Hepatocyte (in vitro differentiated cells): ENCODE measurements at places on chromosomes 1 and 21. TPM values are rescaled to one million over a fixed set of nuclear protein-coding genes. Genes with fewer than 3 reads are reported as not detected.

DNA sequence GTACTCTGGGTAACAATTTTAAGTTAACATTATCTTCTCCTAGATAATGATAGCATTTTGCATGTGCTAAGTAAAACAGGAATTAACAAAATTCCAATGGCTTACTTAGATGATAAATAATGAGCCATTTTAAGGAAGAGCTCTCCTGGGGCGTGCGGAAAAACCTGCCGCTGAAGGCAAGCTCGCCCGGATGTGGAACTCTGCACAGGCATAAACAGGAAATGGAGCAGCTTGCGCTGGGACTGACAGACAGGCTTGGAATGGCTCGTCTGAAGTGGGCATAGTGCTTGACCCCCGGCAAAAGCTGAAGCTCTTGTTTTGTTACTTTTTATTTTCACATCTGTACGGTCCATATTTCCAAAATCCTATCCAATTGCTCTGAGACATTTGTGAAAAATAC, 169.2 kb downstream of the ZNF281 start:
- no peaks in the 10 kb centered on the region for H3K27me3 ChIP-seq
- H3K4me1 ChIP-seq = peaks cover 6% of the 10 kb centered on the region
- no peaks in the 10 kb centered on the region for H3K36me3 ChIP-seq
- no peak for DNase-seq
- no peak overlapping the region for H3K4me3 ChIP-seq

Gene CELA2A
- total RNA-seq = 2.2 and 9.5 TPM in 2 replicates

- H3K27me3 ChIP-seq = no peaks in the 10 kb centered on the region
- no peak overlapping the region for H3K4me3 ChIP-seq
- H3K4me1 ChIP-seq = no peaks in the 10 kb centered on the region
- DNase-seq = no peak
Measured at GRCh38 chr1:213852107-213852506, 135.7 kb upstream of the PROX1 start.

DNA sequence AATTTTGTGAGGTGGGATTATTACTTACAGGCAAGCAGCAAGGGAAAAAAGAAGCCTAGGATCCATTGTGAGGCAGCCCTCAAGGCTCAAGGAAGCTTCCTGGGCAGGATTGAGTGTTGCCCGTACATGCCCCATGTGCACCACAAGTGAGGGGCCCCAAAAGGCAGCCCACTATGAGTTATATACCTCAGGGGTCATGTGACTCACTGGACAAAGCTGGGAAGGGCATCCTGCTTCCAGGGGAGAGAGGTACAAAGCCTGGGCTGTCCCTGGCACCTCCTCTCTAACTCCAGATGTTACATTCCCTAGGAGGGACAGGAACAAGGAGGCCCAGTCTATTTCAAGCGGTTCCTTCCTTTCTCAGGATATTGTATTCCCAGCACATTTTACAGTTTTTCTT, 34.0 kb upstream of the CD1D start:
- H3K4me3 ChIP-seq = no peak overlapping the region
- no peaks in the 10 kb centered on the region for H3K4me1 ChIP-seq
- H3K27me3 ChIP-seq = no peaks in the 10 kb centered on the region
- H3K27ac ChIP-seq = no peak overlapping the region
- no peaks in the 10 kb centered on the region for H3K36me3 ChIP-seq

DNA sequence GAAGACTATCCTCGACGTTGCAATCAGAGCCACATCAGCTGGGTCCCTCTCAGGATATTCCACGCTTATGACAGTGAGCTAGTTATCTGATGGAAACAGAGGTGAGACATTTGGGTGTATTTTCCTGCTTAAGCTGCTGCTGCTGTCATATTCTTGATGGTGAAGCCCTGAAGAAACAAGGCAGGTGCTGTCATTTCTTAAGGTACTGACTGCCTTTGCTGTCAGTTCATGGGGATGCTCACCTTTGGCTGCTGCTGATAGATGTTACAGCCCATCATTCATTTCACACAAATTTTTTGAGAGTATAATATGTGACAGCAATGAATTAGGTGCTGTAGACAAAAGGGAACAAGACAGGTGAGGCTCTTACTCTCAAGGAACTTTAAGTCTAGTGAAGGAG, 577.4 kb downstream of the LMO4 start:
- no peak for DNase-seq
- H3K4me3 ChIP-seq = no peak overlapping the region
- H3K4me1 ChIP-seq = peaks cover 27% of the 10 kb centered on the region

Gene ARHGEF10L
- total RNA-seq = 33.0 and 48.3 TPM in 2 replicates

- H3K27ac ChIP-seq = no peak overlapping the region
- DNase-seq = no peak
- no peak overlapping the region for H3K4me3 ChIP-seq
- H3K36me3 ChIP-seq = no peaks in the 10 kb centered on the region
- no peaks in the 10 kb centered on the region for H3K27me3 ChIP-seq
- no peaks in the 10 kb centered on the region for H3K4me1 ChIP-seq
Measured at GRCh38 chr21:24076179-24076578, 1531.1 kb downstream of the MRPL39 start.

Gene CHI3L1
- 8.4 and 12.8 TPM in 2 replicates for total RNA-seq

Gene ITLN1
- 9.0 and 11.3 TPM in 2 replicates for total RNA-seq

DNA sequence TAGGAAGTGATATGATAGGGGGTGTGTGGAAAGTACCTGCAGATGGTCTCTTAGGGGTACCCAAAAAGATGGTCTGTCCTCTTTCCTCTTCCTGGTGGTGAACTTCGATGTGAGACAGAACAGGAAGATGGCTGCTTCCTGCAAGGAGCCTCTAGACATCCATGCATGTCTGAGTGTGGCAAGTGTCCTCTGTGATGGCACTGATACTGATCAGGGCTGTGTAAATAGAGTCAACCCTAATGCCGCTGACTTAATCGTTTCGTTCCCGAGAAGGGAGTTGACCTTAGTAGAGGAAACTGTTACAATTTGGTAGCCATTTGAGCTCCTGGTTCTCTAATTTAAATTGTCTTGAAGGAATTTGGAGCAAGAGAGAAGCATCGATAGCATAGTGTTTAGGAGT, 168.6 kb downstream of the VPS13D start:
- no peaks in the 10 kb centered on the region for H3K27me3 ChIP-seq
- H3K4me1 ChIP-seq = peaks cover 21% of the 10 kb centered on the region
- no peak overlapping the region for H3K4me3 ChIP-seq

DNA sequence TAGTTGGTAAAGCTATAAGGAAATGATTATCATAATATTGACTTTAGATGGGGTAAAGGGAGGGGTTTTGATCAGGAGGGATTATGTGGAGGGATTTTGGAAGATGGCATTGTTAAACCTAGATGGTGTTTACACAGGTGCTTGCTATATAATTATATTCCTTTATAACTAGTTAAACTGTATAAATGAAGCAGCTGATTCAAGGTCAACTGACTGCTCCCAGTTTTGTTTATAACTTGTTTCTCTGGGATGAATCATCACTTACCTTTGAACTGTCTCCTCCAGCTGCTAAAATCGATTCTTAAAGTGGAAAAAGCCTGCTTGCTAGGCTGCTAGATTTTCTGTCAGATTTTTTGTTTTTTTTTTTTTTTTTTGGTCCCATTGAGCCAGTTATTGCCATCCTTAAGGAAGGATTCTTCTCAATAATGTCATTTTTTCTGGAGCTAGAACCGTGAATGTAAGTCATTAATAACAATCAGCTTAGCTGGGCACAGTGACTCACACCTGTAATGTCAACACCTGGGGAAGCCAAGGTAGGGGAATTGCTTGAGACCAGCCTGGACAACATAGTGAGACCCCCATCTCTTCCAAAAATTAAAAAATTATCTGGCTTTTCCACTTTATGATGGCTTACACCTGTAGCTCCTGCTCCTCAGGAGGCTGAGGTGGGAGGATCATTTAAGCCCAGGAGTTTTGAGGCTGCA, 153.2 kb downstream of the PIK3R3 start:
- H3K36me3 ChIP-seq = no peaks in the 10 kb centered on the region
- H3K27ac ChIP-seq = peak overlapping the region; percentile 69
- H3K4me1 ChIP-seq = peaks cover 5% of the 10 kb centered on the region
- DNase-seq = peak; percentile 46
- H3K4me3 ChIP-seq = no peak overlapping the region

DNA sequence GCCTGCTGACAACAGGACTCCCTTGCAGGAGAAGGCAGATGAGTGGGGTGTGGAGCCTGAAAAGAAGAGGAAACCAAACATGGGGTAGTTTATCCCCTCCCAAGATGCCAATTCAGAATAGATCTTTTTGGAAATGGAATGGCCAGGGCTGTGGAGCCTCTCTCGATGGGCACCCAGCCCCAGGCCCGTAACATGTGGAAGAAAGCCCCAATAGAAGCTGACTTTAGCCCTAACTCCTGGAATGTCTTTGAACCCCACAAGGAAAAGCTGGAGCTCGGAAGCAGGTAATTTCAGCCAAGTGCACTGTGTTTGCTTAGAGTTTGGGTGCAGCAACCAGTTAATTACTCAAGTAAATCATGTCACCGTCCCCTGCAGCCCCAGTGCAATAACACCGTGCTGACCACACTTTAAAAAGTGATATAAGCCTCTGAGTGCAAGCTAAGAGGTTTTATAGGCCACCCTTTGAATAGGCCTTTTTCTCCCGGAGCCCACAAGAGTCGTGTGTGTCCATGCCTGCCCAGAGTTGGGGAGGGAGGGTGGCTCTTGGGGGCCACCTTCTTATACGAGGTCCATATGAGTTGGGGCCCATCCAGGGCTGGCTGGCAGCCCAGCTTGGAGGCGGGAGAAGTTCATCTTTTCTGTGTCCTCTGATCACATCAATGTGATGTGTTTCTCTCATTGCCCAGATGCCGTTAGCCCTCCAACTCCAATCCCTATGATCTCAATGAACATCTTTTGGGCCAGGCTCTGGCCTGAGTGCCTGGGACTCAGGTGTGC, 153.2 kb downstream of the TRABD2B start:
- no peaks in the 10 kb centered on the region for H3K36me3 ChIP-seq
- peak overlapping the region; percentile 25 for H3K27ac ChIP-seq
- H3K4me1 ChIP-seq = peaks cover 14% of the 10 kb centered on the region

- H3K36me3 ChIP-seq = no peaks in the 10 kb centered on the region
- no peak overlapping the region for H3K27ac ChIP-seq
- H3K27me3 ChIP-seq = no peaks in the 10 kb centered on the region
- no peak for DNase-seq
- no peaks in the 10 kb centered on the region for H3K4me1 ChIP-seq
- H3K4me3 ChIP-seq = no peak overlapping the region
Measured at GRCh38 chr21:35227786-35228185, 178.7 kb upstream of the RUNX1 start.

Gene OVAAL
- not detected in 2 replicates for total RNA-seq

GRCh38 chr1:182430263-182431068, 19.5 kb upstream of the RGSL1 start:
- no peak for DNase-seq
- no peaks in the 10 kb centered on the region for H3K36me3 ChIP-seq
- no peak overlapping the region for H3K4me3 ChIP-seq
- no peak overlapping the region for H3K27ac ChIP-seq

Gene NFASC
- total RNA-seq = 1.0 and 2.2 TPM in 2 replicates

- H3K4me1 ChIP-seq = peaks cover 20% of the 10 kb centered on the region
- no peaks in the 10 kb centered on the region for H3K36me3 ChIP-seq
- no peaks in the 10 kb centered on the region for H3K27me3 ChIP-seq
- H3K4me3 ChIP-seq = no peak overlapping the region
- no peak overlapping the region for H3K27ac ChIP-seq
Measured at GRCh38 chr1:226816576-226816975, 53.8 kb upstream of the PSEN2 start.

DNA sequence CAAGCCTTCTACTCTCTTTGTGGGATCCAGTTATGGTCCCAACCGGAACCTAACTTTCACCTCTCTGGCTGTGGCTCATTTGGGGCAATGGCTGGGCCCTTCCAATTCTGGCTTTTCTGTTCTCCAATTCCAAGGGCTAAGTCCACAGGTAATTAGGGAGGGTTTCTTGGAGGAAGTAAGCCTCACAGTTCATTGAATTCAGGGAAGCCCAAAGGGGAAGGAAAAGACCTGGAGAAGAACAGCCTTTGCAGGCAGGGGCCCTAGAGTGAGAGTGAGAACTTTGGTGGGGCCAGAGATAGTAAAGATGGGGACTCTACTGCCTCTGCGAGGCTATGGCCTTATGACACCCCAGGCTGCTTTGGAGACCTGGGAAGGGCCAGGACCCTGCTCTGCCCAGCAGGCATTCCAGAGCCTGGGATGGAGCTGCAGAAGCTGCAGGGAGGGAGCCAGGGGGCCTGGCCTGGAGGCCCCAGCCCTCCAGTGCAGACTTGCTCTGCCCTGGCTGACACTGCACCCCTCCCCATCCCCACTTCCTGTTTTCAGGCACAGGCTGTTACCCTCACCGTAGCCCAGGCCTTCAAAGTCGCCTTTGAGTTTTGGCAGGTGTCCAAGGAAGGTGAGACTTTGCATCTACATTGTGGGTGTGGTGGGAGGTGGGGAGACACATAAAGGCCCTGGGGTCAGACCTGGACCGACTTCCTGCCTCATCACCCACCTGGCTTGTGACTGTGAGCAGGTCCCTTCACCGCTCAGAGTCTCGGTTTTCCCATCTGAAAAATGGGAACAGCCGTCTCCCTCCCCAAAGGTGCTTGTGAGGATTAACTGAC, 18.9 kb downstream of the LDLRAP1 start:
- H3K4me1 ChIP-seq = peaks cover 12% of the 10 kb centered on the region
- H3K36me3 ChIP-seq = no peaks in the 10 kb centered on the region

Gene NUP210L
- 0.03 and 0.04 TPM in 2 replicates for total RNA-seq

Gene AMPD2
- total RNA-seq = 63.1 and 81.9 TPM in 2 replicates

GRCh38 chr1:50348449-50349241, 74.6 kb downstream of the DMRTA2 start:
- no peak overlapping the region for H3K4me3 ChIP-seq
- no peak overlapping the region for H3K27ac ChIP-seq
- peak; percentile 88 for DNase-seq
- H3K27me3 ChIP-seq = peaks cover 2% of the 10 kb centered on the region
- no peaks in the 10 kb centered on the region for H3K36me3 ChIP-seq

- H3K27ac ChIP-seq = no peak overlapping the region
- no peak for DNase-seq
- no peaks in the 10 kb centered on the region for H3K36me3 ChIP-seq
- peak overlapping the region; percentile 67 for H3K4me3 ChIP-seq
- peaks cover 22% of the 10 kb centered on the region for H3K27me3 ChIP-seq
- H3K4me1 ChIP-seq = peaks cover 23% of the 10 kb centered on the region
Measured at GRCh38 chr1:115337276-115337632, 795 bp downstream of the NGF start.
